DMS 273 treated with DMSO at 0.1 percent for 48 hours (cell line): ENCODE measurements at places on chromosomes 11 and 22.

- DNase-seq, result no peak
These were observed 8.3 kb upstream of the SLC39A13 start for GRCh38 chr11:47399860-47400767.

GRCh38 chr11:31957674-31958073 lies 133.2 kb upstream of the RCN1 start:
- no peak for DNase-seq

DNA sequence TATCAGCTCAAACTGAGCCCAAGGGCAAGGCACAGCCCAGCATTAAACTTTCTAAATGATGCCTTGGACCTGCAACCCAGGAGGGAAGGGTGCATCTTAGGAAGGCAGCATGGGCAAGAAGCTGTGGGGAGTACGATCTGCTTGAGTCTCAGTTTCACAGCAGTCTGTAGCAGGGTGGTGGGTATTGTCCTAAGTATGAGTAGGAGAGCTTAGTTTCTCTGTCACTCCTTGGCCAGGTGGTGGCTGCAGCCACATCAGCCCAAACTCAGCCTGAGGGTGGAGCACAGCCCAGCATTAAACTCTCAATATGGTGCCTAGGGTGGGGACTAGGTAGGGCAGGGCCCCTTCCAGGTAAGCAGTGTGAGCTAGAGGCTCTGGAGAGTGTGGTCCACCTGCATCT lies 85.5 kb downstream of the ACER3 start:
- no peak for DNase-seq

GRCh38 chr11:1827095-1827813 lies 7.5 kb upstream of the SYT8 start:
- peak; percentile 45 for DNase-seq

- DNase-seq, result no peak
These were observed 142.2 kb downstream of the ST3GAL4 start for GRCh38 chr11:126497581-126498122.
